ENCODE measurements at places on chromosomes 1 and 21.

DNA sequence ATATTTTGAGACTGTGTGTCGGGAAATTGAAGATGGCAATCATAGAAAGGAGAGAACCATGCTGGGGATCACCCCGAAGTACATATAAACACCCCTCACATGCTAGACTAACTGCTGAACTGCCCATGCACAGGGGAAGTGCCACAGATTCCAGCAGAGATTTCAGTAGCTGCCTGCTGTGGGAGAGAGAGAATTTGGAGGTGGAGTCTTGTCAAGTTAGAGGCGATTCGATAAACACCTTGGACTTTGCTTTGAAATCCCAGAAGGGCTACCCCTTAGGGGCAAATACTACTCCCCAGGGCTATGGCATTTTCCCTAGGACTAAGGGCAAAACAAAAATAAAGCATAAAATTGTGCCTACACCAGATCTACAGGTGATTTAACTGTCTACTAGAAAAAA is 103.3 kb downstream of the PEX14 start:
- DNase-seq = no peak

- DNase-seq = no peak
These were observed 13.7 kb downstream of the ZBTB17 start for GRCh38 chr1:15962176-15962575.

GRCh38 chr1:203609979-203610493 is 16.6 kb upstream of the ATP2B4 start:
- no peak for DNase-seq

DNA sequence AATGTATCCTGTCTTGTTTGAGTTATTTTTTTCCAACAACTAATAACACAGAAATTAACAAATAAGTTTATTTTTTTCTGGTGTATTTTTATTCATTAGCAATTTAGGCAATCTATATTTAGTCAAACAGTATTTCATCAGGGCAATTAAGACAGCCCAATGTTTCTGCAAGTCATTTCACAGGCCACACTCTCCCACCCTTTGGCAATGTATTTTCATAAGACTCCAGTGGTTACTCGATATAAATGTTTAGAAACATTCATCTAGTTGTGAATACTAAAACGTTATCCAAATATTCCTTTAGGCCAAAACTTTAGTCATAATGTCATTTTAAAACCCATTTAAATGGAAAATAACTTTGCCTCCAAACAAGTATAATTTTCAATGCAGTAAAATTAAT is 142.1 kb downstream of the KCNT2 start:
- no peak for DNase-seq
